ENCODE measurements at places on chromosomes 11 and 22.

GRCh38 chr11:104968355-104968855 lies at the start of gene CASP4:
CASP4 (minus strand) TSS chr11:104968574; CDS start chr11:104968525, 49 bp downstream.
- peak; percentile 60 for DNase-seq

DNA sequence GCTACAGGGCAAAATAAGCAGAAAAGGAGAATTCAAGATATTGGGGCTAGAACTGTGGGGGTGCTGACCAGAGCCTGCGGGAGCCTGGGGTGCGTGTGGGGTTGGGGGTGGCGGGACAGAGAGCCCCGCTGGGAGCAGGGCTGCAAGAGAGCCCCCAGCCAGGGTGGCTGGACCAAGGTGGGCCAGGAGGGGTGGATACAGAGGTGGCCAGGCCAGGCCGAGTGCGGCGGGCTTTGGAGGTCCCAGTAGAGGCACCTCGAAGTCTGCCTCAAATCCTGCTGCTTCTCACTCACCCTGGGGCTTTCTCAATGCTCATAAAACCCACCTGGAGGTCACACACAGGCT lies 16.9 kb upstream of the MUC5B start:
- DNase-seq: no peak

DNA sequence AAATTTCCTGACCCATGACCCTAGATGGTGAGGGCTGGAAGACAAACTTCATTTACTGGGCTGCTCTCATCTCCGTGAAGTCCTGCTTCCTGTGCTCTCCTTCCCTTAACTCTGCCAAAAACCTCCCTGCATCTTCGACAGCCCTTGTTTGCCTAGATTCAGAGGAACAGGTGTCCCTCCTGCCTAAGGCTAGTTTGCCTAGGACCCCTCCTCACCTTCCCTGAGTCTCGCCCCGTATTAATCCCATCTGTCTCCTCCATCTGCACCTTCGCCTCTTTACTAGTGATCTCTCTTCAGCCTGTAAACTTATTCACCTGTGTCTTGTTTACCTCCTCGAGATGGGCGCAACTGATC lies 33.1 kb downstream of the EIF3F start:
- no peak for DNase-seq

- no peak for DNase-seq
Measured at GRCh38 chr22:35202376-35202775, 54.9 kb upstream of the HMGXB4 start.

DNA sequence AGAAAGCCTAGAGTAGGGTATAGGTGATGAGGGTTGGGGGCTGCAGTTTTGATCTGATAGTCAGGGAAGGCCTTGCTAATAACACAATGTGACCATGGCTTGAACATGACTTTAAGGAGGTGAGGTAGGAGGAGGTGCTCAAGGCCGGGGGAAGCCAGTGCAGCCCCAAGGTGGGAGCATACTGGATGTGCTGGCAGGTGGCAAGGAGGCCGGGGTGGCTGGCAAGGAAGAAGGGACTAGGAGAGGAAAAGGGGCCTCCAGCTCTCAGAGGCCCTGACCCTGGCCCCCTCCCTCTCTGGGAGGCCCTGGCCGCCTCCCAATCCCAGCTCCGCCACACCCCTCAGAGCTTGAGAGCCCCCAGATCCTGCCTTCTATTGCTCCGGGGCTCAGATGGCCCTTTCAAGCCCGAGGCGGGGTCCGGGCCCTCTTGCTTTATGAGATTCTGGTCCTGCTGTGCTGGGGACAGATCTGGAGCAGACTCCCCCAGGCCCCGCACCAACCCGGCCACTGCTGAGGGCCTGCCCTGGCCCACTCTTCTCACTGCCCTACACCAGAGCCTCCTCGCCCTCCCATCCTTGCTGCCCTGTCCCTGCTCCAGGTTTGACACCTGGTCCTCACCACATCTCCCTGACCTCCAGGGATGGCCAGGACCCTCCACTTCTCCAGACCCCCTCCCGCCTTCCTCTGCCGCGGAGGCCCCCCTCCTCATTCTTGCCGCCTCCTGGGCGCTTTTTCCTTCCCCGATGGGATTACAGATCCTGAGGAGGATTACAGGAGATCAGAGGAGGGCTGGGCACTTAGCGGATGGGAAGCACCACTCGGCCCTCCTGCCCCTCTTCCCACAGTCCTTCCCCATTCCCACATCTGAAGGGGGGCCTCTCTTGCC lies 1.8 kb downstream of the PITPNM1 start:
- DNase-seq: no peak

GRCh38 chr11:65822776-65823528 lies 10.8 kb upstream of the SNX32 start:
- DNase-seq: no peak

DNA sequence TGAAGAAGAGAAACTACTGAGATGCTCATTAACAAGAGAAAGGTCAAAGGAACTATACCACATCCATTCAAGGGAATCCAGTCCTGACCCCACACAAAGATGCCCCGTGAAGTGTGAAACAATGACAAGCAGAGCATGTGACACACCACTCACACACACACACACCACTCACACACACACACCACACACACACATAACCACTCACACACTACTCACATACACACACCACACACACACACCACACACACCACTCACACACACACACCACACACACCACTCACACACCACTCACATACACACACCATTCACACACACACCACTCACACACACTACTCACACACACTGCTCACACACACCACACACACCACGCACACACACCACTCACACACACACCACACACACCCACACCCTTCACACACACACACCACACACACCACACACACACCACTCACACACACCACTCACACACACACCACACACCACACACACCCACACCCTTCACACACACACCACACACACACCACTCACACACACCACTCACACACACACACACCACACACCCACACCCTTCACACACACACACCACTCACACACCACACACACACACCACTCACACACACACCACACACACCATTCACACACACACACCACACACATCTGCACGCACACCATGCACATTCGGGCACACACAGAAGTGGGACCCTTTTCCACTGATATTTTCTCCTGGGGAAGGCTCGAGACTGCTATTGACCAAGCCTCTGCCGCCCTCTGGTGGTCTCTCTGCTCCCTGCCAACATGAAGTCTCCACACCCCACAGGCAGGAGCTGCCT lies 32.0 kb upstream of the COMT start:
- peak; percentile 83 for DNase-seq

GRCh38 chr11:103897160-103897936 lies 139.1 kb upstream of the DDI1 start:
- no peak for DNase-seq

GRCh38 chr11:110766316-110766715 lies 54.1 kb upstream of the ARHGAP20 start:
- DNase-seq: no peak

- peak; percentile 86 for DNase-seq
Measured at GRCh38 chr22:19663286-19663815, 51.0 kb upstream of the SEPTIN5 start.

GRCh38 chr22:36329254-36330078 lies 58.3 kb downstream of the MYH9 start:
- DNase-seq: no peak

Measured in SK-MEL-5 (cell line).